ENCODE measurements at places on chromosomes 12 and 14. TPM values are rescaled to one million over a fixed set of nuclear protein-coding genes. Genes with fewer than 3 reads are reported as not detected.

Gene TEAD4
- 39.0 TPM for total RNA-seq

Gene TSPAN19
- 0.66 TPM for total RNA-seq

Gene SERPINA9
- not detected for total RNA-seq

Gene PLEKHD1
- total RNA-seq: 0.20 TPM

DNA sequence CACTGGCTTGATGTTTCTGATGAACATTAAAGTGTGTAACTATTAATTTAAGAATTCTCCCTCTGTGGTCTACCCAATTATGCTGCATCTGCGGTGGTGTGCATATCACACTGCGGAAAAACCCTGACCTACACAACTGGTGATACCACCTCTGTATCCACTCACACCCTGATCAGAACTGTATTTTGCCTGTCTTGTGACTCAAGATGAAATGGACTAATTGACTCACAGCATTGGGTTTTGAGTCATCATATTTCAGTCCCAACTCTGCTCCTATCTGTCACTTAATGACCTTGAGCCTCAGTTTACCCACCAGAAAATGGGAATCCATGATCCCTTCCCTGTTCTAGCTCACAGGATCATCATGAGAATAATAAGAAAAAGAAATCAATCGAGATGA, 65.6 kb downstream of the NUAK1 start:
- DNase-seq: no peak

DNA sequence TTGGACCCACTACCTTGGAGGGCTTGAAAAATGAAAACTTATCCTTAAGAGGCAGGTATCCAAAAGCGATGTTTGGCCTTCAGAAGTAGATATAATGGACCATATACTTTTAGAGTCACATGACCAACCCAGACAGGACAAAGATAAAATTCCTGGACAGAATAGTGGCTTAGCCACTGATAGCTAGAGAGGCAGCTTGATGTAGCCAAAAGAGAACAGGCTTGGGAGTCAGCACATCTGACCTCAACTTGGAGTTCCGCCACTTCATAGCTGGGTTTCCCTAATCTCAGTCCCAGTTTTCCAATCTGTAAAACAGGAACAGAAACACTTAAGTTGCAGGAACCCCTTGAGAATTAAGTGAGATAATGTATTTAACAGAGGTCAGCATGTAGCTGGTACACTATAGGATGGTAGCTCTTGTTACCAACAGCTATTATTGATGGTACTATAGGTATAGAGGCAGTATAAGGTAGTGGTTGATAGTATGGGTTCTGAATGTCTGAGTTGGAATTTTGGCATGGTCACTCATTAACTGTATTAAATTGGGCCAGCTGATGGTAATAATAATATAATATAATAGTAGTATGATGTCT, 63.2 kb upstream of the USP44 start:
- no peak for DNase-seq

GRCh38 chr12:93103154-93103553, 174.1 kb upstream of the EEA1 start:
- DNase-seq: no peak

Gene ACVRL1
- not detected for total RNA-seq

DNA sequence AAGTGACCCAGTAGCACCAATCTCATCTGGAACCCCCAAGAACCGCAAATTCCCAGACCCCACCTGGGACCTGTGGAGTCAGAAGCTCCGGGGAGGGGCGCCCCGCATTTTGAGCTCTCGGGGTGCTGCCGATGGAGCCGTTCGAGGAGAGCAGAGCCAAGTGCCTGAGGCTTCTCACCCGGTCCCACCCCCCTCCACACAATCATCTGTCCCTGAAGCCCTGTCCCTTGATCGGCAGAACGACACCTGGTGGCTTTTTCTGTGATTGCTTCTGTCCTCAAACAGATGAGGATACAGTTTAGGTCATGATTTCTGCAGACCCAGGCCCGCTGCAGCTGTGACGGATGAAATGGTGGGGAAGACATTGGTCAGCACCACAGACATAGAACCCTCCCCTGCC, 74.7 kb downstream of the NOC4L start:
- no peak for DNase-seq
